Stimulated activated naive CD8-positive, alpha-beta T cell treated with anti-CD3 and anti-CD28 coated beads, Interleukin-15, Interleukin-2, amounts not matched to agents 100 U/mL and 50 U/mL, for 24 hours (primary cell): ENCODE measurements at places on chromosomes 13 and 19.

DNA sequence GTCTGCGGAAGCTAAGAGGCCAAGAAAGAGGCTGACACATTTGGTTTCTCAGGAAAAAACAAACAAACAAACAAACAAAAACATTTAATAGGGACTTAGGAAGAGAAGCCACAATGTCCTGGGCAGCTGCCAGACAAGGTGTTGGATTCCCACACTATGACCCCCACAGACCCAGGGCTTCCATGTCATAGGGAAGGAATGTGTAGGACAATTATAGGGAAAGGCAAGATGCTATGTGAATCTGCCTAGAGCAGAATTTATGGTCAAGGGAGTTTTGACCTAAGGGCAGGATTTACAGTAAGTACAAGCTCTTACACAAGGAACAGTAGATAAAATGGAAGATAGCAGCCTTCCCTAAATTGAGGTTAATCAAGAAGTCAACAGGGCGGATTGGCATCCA lies 9.1 kb upstream of the CDADC1 start:
- DNase-seq, result no peak

DNA sequence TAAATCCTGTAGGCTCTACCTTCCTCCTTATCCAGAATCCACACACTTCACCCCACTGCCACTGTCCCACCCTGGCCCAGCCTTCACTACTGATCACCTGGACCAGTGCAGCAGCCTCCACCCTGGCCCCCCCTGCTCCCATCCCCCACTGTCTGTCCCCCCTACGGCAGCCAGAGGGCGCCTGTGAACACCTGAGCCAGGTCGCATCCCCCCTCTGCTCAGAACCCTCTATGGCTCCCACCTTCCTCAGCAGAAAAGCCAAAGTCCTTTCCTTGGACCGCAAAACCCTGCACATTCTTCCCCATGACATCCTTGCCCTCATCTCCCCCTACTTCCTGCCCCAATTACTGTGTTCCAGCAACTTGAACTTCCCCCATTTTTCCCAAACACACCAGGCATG lies 20.6 kb downstream of the ELAVL3 start:
- peak; percentile 33 for DNase-seq

- no peak for DNase-seq
Observed at GRCh38 chr19:35143818-35144217, 763 bp downstream of the FXYD7 start.

- DNase-seq, result no peak
Observed at GRCh38 chr19:44303976-44304568, 753 bp downstream of the ZNF235 start.

DNA sequence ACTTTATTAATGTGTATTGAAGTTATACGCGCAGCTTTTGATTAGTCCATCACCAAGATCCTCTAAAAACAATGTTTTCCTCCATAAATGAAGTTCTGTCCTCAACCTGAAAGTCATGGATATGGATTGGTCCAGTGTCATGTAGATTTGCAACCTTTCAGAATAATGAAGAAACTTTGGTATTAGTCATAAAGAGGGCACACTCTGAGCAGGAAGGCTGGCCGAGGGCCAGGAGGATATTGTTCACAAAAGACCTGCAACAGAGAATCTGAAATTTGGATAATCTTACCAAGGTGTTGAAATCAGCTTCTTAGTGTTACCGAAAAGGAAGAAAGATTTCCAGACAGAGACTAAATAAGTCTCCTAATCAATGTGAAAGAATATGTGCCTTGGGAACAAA lies 20.7 kb downstream of the CLDN10 start:
- no peak for DNase-seq

GRCh38 chr13:61935710-61936109 lies 520.1 kb upstream of the PCDH20 start:
- no peak for DNase-seq

- peak; percentile 56 for DNase-seq
Observed at GRCh38 chr13:28204690-28205443, 66.5 kb downstream of the PAN3 start.

GRCh38 chr13:23380534-23380933 lies 53.0 kb downstream of the SACS start:
- DNase-seq, result no peak

- no peak for DNase-seq
Observed at GRCh38 chr13:99634672-99635071, 133.4 kb downstream of the TM9SF2 start.

DNA sequence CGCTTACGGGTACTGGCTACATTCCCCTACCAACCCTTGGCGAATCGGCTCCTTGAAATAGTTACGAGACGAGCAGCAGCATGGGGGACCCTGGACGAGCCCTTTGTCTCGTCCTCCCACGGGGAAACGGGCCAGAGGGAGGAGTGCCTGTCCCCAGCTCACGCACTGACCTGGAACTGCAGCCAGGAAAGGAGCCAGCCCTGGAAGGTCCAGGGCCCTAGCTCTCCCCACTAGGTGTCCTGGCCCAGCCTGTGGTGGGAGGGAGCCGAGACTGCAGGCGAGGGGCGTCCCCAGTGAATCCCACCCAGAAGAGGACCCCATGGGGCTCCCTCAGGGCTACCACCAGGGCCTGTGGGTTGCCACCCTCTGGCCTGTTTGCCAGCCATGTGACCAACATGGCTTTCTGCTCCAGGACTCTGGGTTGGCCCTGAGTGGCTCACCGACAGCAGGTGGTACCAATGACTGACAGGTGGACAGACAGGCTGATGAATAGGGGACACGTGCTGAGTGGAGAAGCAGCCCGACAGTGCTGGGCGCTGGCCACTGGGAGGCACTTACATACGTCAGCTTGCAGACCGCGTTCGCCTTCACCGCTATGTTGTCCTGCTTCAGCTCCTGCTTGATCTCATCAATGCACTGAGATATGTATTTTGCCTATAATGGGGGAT lies 13.2 kb downstream of the AP3D1 start:
- DNase-seq, result no peak

DNA sequence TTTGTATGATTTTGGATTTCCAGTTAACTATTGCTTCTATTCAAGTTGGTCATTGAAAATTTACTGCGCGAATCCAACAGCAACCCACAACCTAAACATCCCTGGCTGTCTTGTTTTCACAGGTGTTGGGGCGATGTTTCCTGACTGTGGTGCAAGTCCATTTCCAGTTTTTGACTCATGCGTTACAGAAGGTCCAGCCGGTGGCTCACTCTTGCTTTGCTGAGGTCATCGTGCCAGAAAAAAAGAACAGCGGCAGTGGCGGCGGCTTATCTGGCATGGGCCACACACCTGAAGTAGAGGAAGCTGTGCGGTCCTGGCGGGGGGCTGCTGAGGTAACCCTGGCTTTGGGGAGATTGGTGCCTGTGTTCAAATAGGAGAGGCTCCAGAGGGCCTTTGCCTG lies 45.2 kb upstream of the GPI start:
- no peak for DNase-seq

DNA sequence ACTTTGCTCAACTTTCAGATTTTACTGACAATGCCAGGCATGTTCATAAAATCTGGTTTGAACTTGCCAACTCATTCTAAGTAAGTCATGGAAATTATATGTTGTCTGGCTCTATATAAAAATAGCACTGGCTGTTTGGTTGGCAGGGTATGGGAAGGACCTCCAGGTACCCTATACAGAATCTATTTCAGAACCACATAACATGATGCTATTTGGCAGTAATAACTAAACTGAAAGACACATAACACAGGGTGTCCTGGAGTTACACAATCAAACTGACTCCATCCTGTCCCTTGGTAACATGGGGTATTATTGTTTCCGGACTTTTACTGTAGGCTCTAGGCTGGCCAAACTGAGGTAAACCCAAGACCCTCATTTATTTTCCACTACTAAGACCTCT lies 248.8 kb downstream of the RGCC start:
- DNase-seq, result no peak

- DNase-seq, result no peak
Observed at GRCh38 chr13:74645586-74645985, 511.4 kb upstream of the KLF12 start.

- DNase-seq, result no peak
Observed at GRCh38 chr13:20716951-20717350, 13.5 kb downstream of the IL17D start.

DNA sequence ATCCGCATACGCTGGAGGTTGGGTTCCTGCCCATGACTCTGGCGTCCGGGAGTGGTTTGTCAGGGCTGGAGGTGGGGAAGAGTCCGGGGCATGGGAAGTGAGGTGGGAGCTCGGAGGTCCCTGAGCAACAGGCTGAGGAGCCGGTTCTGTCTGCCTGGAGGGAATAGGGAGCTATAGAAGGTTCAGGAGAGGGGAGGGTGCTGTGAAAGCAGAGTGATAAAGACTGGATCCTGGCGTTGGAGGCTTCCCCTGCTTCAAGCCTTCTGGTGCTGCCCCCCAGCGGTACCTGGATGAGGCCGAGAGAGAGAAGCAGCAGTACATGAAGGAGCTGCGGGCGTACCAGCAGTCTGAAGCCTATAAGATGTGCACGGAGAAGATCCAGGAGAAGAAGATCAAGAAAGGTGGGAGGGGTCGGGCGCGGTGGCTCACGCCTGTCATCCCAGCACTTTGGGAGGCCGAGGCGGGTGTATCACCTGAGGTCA lies 2.6 kb downstream of the HMG20B start:
- no peak for DNase-seq

DNA sequence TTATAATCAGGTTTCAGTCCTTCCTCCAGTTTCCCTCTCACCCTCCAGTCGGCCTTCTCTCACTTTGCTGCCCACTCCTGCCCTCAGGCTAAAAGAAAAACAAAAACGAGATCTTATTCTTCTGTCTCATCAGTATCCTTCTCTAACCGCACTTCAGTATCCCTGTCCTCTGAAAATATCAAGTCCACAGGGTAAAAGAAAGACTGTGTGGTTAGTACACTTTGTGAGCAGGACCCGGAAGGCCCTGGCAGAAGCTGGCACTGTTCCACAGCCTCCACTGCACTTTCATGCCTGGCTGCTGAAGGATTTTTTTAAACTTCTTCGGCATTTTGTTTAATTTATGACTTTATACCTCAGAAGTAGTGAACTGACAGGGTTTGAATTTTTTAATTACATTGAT lies 51.8 kb downstream of the TM9SF2 start:
- DNase-seq, result no peak

- peak; percentile 32 for DNase-seq
Observed at GRCh38 chr19:53903055-53903680, 5.9 kb upstream of the CACNG7 start.

DNA sequence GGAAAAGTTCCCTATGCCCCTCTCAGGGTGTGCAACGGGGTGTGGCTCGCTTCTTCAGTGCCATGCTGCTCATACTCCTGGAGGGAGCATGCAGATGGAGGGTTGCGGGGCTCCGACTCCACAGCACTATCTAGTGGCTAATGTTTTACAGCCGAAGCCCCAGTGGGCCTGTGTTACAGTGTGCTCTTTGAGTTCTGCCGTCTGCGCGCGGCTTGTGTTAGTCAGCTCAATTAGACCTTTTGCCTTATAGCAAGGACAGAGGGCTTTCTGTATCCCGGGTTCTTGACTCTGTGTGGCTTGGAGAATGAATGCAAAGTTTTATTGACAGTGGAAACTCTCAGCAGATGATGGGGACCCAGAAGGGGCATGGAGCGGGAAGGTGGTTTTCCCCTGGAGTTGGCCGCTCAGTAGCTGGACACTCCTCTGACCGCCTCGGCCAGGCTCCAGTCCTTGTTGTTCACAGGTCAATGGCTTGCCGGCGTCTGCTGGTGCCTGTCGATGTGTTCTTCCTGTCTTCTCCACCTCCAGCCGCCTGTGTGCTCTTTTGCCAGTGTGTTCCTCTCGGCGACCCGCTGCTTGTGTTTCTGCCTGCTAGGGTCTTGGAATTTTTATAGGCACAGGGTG lies 383.4 kb downstream of the LMO7 start:
- DNase-seq, result no peak
